ENCODE measurements at places on chromosomes 6 and 20. TPM values are rescaled to one million over a fixed set of nuclear protein-coding genes. Genes with fewer than 3 reads are reported as not detected.

Gene PRR18
- 0.76 TPM for total RNA-seq

DNA sequence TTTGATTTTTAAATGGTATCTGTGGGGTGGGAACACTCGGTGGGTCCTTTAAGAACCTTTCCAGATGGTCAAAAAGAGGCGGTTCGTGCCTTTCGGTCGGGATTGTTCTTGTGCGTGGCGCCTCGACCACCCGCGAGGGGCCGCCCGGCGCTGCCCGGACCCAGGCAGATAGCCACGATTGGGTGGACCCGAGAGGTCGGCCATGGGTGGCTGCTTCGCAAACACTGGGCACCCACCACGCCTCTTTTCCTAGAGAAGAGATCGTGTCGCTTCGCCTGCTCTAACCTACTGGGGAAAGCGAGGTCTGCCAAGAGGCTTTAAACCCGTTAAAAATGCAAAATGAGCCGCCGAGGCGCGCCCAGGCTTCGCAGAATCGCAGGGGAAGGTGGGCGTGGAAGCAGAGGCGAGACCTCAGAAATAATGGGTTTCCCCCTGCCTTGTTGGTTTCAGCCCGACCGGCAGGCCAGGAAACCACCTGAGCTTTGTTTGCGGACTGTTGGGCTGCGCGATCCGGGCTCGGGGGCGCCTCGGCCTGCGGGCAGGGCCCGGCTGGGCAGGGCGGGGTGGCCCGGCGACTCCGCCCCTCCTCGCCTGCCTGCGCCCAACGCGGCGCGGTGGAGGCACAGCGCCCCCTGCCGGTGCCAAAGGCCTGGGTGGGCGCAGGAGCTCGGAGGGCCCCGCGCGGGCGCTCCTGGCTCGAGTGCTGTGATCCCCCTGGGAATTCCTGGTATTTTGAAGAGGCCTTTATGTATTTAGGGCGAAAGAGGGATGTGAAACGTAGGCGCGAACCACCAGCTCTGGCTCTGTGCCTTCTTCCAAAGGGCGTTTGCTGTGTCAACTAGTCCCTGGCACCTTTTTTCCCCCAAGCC is 1.6 kb downstream of the MARCKS start:
- peak; percentile 97 for DNase-seq

DNA sequence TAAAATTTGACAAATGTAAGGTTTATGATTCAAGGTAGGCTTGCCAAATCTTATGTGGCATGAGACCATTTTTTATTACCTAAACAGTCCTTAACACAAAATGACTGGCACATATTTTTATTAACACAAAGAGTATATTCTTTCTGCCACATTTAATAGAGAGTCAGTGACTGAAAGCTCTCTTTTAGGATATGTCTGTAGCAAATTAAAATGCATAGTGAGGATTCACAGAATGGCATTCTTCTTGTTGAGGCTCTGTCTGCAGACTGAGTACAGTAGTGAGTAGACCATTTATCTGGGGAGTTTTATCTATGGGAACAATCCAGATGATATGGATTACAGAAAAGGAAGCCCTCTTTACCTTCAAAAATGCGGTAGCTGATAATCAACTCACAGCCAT is 56.5 kb downstream of the HAO1 start:
- no peak for DNase-seq

- no peak for DNase-seq
These were observed 2.9 kb downstream of the AIG1 start for GRCh38 chr6:143063631-143064030.

DNA sequence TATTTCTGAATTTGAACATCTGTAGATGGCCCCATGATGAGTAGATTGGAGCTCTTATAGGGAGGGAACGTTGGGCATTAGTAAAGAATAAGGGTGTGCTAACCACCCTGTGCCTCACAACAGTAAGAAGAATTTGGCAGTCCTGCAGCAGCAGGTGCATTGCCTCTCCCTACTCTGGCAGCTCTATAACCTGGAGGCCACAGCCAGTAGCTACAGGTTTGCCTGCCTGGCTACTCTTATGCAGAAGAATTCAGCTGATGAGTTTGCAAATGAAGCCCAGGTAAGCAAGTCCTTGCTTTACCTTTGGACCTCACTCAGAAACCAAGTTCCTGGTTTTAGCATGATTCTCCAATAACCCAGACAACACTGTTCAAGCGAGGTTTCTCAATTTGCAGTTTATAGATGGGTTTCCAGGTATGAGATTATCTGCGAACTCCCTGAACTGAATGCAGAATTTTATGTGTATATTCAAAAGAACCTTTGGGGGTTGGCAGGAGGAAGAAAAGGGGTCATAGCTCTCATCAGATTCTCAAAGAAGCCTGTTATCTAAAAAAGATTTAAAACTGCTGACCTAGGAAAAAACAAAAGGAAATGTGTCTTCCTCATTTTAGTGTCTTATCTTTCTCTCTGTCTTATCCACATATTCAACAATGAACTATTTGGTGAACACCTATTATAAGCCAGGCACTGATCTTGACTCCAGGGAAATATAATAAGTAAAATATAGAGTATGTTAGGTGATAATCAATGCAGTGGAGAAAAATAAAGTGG is 18.9 kb downstream of the TREML1 start:
- DNase-seq = no peak

DNA sequence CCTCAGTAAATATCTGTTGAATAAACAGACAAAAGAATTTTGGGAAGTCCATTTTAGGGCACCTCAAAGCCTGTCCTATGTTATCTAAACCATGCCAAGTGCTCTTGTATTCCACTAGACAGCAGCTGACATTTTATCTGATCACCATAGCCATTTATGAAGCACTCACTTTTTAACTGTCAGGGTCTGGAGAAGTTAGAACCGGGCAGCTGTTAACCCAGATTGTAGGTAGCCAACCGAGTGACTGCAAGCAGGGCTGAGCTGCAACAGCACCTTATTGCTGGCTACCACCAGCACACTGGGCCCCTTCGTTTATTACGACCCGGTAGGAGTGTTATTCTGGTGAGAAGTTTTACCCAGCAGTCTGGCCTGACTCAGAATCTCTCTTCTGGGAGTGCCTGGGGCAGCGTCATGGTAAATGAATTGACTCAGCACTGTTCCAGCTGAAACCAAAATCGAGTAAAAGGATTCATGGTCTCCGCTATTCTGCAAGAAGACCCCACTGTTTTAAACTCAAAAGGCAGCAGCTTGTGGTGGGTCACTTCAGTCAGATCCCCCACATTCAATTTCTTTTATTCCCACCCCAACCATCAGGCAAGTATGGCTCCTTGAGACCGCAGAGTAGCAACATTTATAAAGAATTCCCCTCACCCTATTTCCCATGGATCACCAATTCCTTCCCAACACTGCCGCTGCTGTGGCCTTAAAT is 1.7 kb downstream of the UBE2V1 start:
- no peak for DNase-seq

DNA sequence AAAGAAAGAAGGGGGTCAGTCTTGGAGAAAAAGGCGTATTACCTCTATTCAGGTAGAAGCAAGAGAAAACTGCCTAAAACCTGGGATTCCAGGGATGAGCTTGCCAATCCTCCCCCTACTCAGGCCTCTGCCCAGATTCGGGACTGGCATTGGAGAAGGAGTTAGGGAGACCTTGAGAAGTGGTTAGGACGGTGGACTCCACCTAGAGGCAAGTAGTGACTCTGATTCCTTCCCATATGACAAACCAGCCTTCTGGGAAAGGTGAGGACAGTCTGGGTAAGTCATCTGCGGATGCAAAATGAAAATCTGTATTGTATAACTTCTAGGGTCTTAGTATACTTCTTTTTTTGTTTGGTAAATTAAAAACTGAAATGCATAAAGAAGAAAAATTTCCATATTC is 43.8 kb downstream of the SLX4IP start:
- DNase-seq = no peak

- DNase-seq = no peak
These were observed 50.3 kb upstream of the ISM1 start for GRCh38 chr20:13170771-13171170.

DNA sequence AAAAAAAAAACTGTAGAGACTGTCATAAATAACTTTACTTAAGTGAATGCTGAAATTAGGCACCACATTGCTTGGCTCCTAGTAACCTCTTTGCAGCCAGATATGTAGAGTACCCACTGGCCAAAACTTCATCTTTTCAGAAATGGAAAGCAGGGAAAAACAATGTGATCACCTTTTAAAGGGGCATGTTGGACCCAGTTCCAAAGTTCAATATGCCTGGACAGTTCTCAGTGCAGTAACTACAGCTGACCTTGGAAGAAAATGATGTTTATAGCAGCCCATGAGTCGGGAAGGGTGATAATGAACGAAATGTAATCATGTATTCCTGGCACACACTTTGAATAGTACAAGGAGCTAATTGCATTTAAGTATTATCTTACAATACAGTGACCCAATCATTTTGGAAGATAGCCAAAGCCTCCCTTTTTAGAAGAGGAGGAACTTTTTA is 93.6 kb upstream of the TAB2 start:
- DNase-seq = no peak

DNA sequence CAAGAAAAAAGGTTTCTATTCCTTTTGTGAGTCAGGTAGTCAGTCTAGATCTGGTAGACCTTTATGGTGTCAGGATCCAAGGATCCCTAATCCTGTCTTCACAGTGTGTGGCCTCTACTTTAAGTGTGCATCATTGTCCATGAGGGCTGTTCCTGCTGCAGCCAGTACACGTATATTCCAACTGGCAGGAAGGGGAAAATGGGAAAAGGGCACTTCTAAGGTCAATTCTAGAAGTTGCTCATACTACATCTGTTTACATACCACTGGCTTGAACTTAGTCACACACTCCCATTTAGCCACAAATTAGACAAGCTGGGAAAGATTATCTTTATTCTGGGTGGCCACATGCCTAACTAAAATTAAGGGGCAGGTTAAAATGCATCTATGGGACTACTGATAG is 9.7 kb upstream of the MMS22L start:
- peak; percentile 58 for DNase-seq

- DNase-seq = peak; percentile 94
These were observed at the start of gene TUBB for GRCh38 chr6:30719791-30720737. Gene TUBB, plus strand, starts transcription at chr6:30720352. Its CDS starts 155 bp downstream, at chr6:30720507.

GRCh38 chr6:71204741-71205140 is 83.9 kb upstream of the OGFRL1 start:
- DNase-seq = no peak

DNA sequence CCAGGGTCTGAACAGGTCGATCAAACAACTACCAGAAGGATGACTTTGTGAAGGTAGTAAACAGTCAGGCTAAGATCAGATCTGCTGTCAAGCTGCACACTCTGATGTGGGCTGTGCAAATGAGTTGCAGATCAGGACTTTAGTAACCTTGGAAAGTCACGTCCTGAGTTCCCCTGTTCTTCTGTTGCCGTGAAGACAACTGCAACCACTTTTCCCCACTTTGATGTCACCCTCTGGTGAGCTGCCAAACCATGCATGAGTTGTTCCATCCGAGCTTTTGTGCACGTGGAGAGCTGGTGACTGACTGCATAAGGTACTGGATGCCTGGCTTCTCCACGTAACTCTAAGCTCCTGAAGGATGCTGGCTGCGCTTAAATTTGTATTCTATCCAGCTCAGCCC is 111.0 kb downstream of the CD83 start:
- DNase-seq = no peak

GRCh38 chr6:106080763-106081095 is 5.4 kb upstream of the PRDM1 start:
- DNase-seq = no peak

DNA sequence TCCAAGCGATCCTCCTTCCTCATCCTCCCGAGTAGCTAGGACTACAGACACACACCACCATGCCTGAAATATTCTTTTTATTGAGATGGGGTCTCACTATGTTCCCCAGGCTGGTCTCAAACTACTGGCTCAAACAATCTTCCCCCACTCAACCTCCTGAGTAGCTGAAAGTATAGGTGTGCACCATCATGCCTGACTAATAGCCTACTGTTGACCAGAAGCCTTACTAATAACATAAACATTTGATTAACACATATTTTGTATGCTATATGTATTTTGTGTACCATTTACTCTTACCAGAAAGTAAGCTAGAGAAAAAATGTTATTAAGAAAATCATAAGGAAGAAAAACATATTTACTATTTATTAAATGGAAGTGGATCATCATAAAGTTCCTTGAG is 11.9 kb upstream of the WFDC10A start:
- DNase-seq = no peak

DNA sequence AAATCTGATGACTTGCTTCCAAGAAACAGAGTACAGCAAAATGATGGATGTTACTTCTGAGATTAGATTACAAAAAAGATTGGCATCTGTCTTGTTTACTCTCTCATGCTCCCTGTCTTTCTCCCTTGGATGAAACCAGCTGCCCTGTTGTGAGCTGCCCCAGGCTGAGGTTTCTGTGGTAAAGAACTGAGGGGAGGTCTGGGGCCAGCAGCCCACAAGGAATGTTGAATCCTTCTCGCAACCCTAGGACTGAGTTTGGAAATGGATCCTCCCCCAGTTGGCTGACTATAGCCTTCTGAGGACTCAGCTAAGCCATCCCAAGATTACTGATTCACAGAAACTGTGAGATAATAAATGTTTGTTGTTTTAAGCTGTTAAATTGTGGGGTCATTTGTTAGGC is 5.6 kb upstream of the HECA start:
- DNase-seq = peak; percentile 38

Measured in SJSA1 (cell line).